Substantia nigra (tissue), 51 donors: ENCODE measurements at places on chromosomes 12 and 14.

DNA sequence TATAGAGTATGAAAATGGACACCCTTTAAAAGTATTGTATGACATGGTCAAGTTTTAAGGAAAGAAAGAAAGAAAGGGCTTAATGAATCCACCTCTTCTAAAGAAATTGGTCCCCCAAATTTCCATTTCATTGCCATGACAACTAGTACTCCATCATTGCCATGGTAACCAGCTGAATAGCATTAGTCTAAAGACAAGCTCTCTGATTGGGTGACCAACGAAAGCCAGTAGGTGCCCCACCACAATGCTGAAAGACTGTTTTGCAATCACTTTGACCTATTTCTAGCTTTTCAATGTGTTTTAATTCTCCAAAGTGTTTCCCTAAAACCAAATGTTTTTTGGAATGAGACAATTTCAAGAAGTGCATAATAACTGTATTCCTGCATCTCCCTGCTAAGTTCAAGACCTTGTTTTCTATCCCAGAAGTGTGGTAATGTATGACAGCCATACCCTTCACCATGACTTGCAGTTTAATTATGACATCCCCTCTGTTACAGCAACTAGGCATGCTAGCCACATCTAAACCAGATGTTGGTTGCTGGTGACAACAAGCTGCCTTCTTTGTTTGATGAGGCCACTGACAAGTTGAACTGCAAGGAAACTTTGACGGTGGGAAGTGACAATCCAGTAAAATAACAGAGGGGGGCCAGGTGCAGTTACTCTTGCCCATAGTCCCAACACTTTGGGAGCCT, 46.7 kb downstream of the KICS2 start:
- no peak for DNase-seq

DNA sequence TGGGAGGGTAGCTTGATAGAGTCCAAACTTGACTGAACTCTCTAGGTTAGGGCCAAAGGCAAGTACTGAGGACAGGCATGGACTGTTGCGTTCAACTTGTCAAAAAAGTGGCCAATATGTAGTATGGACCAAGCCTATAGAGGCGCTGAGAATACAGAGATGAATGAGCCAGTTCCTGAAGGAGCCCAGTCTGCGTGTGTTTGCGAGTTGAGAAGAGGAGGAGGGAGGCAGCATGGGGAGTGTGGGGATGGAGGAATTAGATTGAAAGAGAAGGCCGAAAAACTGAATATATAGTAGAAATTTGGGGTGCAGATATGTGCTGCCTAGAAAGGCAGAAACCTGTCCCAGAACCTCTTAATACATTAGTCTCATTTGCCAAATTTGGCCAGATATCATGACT, 412.4 kb downstream of the PCNX1 start:
- no peak for DNase-seq

DNA sequence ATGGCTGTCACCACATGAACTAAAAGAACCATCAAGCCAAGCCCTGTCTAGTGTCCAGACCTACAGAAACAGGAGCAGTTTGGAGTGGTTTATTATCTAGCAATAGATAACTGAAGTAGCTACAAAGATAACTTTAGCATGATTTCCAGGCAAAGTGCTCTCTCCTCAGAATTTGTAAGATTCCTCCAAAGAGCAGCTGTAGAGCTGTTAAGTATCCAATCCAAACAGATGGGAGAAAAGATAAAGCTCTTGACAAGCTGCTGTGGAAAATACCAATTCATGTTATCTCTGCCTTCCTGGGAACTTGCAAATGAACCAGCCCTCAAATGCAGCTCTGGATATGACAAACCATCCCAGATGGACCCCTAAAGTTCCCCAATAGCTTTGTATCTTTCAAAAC, 78.9 kb upstream of the RESF1 start:
- no peak for DNase-seq

DNA sequence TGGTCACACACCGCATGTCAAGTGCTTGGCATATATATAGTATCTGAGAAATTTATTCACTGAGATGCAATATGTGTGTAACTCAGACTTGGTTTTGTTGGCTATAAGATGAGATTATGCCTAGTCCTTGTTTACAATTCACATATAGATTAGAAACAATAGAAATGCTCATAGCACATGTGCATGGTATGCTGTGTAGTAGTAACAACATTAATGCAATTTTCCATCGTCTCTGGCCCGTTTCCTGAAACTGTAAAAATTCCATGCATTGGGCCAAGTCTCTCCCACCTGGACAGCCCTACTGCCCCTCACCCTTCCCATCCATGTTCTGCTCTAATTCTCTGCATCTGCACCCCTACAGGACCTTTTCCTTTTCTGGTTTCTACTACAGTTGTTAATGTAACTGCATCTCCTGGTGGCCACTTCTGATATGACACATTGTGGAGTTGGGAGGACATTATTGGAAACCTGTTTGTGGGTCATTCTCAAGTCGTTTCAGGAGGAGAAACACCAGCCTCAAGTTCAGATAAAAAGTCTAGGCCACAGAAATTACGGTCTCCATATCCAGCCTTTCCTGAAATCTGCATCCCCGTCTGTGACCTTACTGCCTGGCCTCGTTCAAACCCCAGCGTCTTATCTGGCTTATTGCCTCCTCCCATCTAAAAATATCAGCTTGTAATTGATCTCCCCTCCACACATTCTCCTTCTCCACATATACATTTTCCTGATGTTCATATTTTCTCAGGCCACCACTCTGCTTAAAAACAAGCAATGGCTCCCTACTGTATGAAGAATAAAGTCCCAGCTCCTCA, 37.5 kb downstream of the EMP1 start:
- no peak for DNase-seq

GRCh38 chr12:20205854-20206253, 162.5 kb upstream of the PDE3A start:
- DNase-seq, result no peak

GRCh38 chr12:57158665-57159064, 11.2 kb upstream of the LRP1-AS start:
- no peak for DNase-seq

- DNase-seq, result no peak
These were observed 56.5 kb downstream of the SLC38A1 start for GRCh38 chr12:46212108-46212982.

DNA sequence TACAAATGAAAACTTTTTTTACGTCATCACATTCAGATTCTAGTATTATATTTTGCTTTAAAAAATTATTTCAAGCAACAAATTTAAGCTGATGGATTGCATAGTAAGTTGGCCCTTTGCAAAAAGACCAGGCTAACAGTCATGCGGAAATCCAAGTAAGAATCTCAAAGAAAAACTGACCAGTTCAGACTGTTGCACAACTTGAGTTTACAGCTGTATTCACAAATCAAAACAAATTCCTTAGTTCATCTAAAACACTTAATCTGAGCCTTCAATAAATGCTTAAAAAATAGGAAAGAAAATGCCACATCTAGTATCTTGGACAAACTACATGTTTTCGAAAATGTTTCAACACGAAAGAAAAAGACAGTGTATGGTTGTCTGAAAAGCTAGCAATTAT, 847 bp downstream of the CCDC59 start:
- no peak for DNase-seq

DNA sequence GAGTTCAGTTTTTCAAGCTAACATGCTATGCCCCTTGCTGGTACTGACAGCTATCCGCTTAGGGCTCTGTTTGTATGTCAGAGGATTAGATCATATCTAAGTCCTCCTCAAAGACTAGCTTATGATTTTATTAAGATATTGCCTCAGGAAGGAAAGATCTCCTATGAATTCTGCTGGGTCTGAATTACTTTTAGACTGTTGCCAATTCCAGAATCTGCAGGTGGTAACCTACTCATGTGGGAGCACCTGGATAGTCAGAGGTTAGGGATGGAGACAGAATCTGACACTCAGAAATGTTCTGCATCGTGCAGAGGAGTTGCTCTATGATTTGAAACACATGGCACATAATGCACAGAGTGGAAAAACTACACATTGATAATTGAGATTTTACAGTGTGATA, 843.4 kb downstream of the SLC6A15 start:
- DNase-seq, result no peak

GRCh38 chr12:1360441-1361210, 233.8 kb downstream of the FBXL14 start:
- no peak for DNase-seq

- DNase-seq, result no peak
These were observed 197.6 kb upstream of the SRRM4 start for GRCh38 chr12:118783703-118784102.

DNA sequence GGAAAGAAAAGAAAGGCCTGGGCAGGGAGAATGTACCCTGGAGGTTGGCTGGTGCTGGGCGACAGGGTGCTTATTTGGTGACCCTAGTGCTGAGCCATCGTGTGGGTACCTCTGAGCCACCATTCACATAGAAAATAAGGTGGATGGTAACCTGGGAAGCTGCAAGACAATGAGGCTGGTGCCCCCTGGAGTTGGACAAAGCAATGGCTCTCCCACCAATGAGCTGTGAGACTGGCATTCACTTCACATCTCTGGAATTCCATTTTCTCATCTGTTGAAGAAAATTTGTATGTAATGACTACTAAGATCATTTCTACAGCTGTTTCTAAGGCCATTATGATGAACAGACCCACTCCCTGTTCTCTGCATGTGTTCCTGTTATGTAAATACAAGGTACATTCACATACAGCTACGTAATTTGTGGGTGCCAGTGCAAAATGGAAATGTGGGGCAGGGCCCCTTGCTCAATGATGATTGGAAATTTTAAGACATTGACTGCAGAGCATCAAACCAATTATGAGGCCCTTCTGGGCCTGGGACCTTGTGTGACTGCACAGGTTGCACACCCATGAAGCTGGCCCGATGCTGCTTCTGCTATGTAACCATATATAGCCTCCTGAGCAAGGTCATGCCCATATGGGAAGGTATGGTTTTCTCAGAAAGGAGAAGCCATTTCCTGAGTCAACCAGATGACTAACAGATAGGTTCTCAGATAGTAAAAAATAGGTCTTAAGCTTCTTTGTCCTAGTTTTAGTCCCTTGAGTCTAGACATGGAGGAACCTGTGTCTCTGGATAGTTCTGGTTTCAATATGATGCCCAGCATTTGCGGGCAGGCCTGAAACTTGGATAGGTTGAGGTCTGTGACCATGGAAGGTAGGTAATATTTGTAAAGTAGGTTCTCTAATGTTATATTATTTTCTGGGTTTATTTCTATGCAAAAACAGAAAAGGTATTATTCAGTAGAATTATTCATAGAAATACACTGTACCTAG, 63.4 kb upstream of the IGF1 start:
- DNase-seq, result no peak

DNA sequence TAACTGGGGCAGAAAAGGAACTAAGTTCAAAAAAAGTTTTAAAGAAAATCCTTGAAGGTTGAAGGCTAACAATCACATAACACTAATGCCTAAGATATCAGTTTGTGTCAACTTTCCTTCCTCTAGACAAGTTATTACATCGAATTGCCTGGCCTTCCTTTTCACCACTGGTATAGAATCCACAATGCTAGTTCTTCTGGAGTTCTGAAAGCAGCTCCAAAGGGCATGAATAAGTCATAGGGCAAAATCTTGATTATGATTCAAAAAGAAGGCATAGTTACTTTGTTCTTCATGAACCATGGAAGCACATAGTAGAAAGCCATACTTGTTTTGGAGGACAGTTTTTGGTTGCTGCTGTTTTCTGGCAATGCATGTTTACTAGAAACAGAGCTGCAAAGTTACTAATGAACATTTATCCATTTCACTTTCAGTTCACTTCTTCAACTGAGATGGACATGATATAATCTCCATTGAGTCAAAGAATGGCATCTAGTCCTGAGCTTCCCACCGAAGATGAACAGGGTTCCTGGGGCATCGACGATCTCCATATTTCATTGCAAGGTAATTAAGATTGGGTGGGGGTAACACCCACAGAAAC, 56.0 kb downstream of the SYNE2 start:
- DNase-seq, result no peak

DNA sequence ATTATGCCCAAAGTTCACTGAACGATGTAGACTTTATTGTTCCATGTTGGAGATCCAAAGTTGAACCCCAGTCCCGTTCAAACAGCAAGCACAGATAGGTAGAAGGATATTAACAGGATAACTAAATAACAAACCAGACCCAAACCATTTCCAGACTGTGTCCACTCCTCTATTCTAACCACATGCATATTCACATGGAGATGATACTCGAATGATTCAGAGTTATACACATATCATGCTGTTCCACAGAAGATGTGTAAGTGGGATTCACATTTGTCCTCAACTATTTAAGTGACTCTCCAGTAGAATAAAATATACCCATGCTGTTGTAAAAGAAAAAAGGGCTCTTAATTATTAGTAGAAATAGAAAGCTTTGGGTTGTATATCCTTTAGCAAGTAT, 185.9 kb downstream of the ITPR2 start:
- no peak for DNase-seq

DNA sequence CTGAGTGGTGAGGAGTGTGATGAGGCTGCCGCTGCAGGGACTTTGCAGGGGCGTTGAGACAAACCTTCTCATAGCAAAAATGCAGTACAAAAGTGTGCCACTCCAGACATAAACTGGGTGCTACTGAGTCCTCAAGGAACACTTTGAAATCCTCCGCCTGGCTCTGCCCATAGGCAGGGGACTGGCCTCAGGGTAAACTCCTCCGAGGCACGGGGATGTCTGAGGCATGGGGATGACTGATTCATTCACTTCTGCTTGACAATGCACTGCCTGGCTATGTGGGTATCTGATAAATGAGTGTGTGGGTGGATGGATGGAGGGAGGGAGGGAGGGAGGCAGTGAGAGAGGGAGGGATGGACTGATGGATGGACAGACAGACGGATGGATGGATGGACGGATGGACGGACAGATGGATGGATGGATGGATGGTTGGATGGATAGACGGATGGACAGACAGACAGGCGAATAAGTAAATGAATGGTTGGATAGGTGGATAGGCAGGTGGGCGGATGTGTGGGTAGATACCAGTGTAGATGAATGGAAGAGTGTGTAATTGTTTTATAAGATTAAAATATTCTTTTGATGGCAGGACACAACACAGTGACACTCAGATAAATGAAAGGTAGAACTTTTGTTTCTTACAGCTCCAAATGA, 2.1 kb upstream of the BDKRB2 start:
- DNase-seq, result no peak

DNA sequence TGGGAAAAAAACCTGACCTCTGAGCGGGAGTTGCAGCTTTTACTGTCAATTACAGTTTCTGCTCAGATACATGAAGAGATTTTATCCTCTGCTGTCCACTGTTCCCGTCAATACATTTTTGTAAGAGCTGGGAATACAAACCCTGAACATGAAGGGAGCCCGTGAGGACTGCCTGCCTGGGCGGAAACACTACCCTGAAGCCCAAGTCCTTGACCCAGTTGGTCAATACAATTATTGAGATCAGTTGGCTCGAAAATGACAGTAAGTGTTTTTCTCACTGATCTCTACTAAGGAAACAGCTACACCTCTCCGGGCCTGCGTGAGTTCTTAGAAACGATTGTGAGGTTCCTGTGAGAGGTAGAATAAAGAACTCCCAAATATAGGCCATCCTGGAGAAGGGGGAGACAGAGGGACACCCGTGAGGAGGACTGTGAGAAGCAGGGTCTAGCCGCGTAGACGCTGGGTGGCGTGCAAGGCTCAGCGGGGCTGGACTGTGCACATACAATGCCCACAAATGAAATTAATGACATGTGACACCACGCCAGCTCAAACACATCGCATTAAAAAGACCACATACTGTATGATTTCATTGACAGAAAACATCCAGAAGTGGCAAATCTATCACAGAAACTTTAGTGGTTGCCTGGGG, 509.5 kb downstream of the TMEM132D start:
- no peak for DNase-seq
